ENCODE measurements at places on chromosomes 11 and 22. TPM values are rescaled to one million over a fixed set of nuclear protein-coding genes. Genes with fewer than 3 reads are reported as not detected.

DNA sequence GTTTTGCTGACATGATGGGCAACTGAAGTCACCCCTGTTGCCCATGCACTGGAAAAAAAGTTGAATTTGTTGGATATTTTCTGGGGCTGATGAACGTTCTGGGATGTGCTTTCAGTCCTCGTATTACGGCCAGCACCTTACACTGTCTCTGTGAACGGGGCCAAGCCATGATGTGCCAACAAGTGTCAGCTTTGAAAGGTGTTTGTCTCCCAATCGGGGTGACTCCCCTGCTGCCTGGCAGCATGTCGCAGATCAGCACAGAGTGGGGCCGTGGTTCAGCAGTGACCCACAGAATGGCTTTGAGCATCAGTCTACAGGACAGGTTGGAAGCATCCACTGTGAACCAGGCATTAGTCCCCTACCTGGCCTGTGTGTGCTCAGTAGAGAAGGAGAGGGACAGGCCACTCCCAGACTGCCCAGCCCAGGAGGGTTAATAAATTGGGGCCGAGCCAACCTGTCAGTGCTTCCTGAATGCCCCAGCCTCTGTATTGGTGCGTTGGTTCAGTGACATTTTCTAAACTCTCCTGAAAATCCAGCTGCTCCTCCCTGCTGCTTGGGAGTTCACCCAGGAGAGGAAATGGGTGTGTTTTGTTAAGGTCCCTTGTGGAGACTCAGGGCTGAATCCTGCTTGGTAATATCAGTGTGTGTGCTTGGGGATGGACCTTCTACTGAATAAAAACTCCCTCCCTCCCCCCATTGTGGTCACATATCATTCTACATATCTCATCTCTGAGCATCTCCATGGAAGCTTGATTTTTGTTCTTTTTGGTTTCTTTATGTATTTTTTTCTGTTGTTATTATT, 50.7 kb upstream of the TTC12 start:
- DNase-seq: no peak

The RIMBP3C gene
- 0.50 TPM for total RNA-seq

- DNase-seq: no peak
These were observed 24.1 kb upstream of the ZDHHC13 start for GRCh38 chr11:19092850-19093249.

The MYO18B gene
- total RNA-seq: 0.05 TPM

The KCNK4 gene
- total RNA-seq: not detected

DNA sequence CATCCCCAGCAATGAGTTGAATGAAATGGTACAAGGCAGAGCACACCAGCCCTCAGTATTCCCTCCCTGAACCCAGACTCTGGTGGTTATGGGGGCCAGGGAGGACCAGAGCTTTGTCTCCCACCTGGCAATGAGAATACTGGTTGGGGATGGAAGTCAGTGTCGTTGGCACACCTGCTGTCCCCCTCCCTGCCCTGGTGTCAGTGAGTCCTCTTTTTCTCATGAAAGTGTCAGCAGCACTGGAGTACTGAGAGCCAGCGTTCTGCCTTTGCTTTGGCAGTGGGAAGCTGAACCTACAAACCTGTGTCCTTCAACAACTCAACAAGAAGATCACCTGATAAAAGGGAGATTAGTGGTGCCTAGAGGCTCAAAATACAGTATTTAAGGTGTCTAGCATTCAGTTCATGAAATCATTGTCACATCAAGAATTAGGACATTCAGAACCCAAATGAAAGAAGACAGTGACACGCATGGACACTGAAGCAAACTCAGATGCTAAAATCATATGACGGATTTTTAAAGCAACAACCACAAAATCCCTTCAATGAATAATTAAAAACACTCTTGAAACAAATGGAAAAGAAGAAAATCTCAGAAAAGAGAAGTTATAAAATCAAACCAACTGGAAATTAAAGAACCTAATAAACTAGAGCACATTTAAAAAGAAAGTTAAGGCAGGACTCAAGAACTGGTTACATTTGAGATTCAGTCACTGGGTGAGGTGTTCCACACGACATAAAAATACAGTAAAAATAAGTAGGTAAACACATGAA, 77.5 kb upstream of the VPREB1 start:
- no peak for DNase-seq

GRCh38 chr11:119493712-119494111, 70.7 kb upstream of the THY1 start:
- peak; percentile 23 for DNase-seq

DNA sequence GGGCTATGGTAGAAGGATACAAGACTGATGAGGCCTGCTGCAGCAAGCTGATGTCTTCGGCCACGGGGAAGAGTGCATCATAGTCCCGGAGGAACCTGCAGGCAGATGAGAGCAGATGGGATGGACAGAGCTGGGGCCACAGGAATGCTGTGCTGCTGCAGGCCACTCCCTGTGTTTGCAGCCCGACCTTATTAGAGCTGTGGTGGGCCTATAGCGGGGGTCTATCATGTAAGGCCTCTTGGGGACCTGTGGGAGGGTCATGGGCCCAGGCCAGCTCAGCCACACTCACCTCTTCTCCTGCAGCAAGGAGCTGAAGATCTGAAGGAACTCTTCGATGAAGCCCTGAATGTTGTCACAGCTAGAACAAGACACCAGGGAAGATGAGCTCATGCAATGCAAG, 31.9 kb downstream of the ASCC2 start:
- DNase-seq: no peak

GRCh38 chr22:26651815-26652214, 5.6 kb upstream of the MIAT start:
- no peak for DNase-seq

DNA sequence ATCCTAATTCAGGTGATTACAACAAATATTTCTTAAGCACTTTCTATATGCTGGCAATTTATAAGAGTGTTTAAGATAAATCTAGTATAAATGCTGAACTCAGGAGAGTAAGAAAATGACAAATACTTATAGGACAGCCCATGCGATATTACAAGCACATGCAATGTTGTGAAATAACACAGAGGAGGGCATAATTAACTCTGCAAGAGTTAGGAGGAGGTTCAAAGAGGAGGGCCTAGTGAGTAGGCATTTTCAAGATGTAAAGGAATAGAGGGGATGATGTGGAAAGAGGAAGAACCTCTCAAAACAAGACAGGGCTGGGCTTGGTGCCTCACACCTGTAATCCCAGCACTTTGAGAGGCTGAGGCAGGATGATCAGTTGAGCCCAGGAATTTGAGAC, 37.1 kb upstream of the IL17RA start:
- DNase-seq: no peak

DNA sequence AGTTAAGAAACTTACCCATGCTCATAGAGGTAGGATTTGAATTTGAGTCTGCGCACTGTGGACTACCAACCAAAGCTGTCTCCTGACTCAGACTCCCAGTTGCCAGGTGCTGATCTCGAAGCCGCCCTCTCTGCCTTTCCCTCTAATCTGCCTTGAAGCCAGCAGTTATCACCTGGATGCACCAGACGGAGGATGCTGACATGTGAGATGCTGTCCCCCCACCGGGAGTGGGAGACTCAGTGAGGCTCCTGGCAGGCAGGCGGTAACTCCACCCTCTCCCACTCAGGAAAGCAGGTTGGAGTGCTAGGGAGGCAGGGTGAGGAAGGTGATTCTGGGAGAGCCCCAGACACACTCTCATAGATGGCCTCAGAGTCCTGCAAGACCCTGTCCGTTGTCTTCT, 40.4 kb downstream of the KIAA1671 start:
- DNase-seq: no peak

GRCh38 chr22:29083933-29084591, 11.2 kb downstream of the KREMEN1 start:
- peak; percentile 69 for DNase-seq

The CATSPER1 gene
- 0.41 TPM for total RNA-seq

DNA sequence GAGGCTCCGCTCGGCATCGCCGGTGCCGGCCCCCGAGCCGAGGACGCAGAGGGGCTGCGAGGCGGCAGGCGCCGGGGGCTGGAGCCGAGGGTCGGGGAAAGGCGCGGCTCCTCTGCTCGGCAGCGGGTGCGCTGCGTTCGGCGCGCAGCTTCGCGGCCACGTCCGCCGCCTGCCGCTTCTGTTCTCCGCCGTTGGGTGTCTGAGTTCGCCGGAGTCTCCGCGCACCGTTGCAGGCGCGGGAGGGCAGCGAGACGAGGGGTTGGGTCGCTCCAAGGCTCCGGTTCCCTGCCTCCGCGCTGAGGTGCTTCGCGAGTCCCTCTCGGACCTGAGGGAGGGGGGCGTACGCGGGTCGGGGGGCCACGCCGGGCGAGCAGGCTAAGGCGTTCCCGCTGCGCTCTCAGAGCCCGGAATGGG, 347 bp downstream of the MN1 start:
- no peak for DNase-seq

The FADS2 gene
- 151 TPM for total RNA-seq

- no peak for DNase-seq
These were observed 37.6 kb upstream of the TMEM135 start for GRCh38 chr11:86999859-87000753.

DNA sequence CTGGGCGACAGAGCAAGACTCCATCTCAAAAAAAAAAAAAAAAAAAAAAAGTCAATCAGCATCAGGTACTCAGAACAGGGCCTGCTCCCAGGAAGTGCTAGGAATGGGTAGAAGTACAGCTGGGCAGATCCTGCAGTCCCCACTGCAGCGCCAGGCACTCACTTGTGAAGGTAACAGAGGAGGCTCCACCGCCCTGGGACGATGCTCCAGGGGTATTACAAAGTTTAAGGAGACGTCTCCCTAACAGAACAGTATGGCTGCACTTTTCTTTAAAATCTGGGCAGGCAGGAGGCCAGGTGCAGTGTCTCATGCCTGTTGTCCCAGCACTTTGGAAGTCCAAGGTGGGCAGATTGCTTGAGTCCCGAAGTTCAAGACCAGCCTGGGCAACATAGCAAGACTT, 1449.0 kb downstream of the BRD1 start:
- no peak for DNase-seq

GRCh38 chr11:14264966-14265365, 94.0 kb downstream of the RRAS2 start:
- no peak for DNase-seq

- DNase-seq: no peak
These were observed 98.9 kb downstream of the INSC start for GRCh38 chr11:15213471-15214231.

GRCh38 chr22:43707648-43708047, 104.5 kb downstream of the EFCAB6 start:
- DNase-seq: peak; percentile 23

- no peak for DNase-seq
These were observed 1178.3 kb downstream of the LRRC4C start for GRCh38 chr11:40281052-40281580.

The PLAAT3 gene
- 60.1 TPM for total RNA-seq

The CCND1 gene
- 422 TPM for total RNA-seq

DNA sequence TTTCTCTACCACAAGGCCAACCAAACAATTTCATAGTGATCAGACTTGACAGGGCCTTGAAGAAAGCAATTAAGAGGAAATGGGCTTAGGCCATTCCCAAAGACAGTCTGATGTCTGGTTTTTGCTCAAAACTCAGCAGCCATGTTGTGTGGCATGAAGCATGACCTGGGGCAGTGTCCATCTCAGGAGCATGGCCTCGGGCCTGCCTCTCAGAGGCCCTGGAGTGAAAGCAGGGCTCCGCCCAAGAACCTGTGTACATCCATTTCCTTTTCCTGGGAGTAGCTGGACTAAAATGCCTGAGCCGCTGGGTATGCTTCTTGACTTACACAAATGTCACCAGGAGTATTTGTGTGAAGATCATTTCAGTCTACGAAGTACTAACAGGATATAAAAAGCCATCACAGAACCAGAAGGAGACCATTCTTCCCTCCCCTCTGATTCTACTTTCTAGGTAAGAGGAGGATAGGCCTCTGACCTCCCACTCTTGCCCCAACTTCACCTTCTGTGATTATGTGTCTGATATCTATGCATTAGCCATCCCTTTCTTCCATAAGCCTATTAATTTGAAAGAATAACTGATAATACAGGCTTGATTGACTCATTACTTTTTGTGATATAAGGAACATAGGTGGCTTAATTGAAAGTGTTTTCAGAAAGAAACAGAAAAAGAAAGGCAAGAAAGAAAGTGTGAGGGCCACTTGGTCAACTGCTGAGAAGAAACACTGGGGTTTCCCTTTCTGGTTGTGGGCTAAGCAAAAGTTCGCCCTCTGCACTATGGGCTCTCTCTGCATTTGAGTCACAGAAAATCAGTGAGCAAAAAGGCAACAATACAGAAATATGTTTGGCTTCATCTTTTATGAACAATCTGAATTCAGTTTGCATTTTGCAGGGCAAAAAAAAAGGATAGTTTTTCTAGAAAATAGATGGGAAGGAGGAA, 188.6 kb upstream of the MTMR2 start:
- no peak for DNase-seq

The LIF gene
- 25.4 TPM for total RNA-seq

The SLC22A9 gene
- not detected for total RNA-seq

DNA sequence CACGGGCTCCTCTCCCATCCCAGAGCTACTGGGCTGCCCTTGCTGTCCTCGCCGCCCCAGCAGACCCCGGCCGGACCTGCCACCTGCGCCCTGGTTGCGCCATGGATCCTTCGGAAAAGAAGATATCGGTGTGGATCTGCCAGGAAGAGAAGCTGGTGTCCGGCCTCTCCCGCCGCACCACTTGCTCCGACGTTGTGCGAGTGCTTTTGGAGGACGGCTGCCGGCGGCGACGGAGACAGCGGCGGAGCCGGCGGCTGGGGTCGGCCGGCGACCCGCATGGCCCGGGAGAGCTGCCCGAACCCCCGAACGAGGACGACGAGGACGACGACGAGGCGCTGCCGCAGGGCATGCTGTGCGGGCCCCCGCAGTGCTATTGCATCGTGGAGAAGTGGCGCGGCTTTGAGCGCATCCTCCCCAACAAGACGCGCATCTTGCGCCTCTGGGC, 382 bp downstream of the RASSF10 start:
- no peak for DNase-seq

DNA sequence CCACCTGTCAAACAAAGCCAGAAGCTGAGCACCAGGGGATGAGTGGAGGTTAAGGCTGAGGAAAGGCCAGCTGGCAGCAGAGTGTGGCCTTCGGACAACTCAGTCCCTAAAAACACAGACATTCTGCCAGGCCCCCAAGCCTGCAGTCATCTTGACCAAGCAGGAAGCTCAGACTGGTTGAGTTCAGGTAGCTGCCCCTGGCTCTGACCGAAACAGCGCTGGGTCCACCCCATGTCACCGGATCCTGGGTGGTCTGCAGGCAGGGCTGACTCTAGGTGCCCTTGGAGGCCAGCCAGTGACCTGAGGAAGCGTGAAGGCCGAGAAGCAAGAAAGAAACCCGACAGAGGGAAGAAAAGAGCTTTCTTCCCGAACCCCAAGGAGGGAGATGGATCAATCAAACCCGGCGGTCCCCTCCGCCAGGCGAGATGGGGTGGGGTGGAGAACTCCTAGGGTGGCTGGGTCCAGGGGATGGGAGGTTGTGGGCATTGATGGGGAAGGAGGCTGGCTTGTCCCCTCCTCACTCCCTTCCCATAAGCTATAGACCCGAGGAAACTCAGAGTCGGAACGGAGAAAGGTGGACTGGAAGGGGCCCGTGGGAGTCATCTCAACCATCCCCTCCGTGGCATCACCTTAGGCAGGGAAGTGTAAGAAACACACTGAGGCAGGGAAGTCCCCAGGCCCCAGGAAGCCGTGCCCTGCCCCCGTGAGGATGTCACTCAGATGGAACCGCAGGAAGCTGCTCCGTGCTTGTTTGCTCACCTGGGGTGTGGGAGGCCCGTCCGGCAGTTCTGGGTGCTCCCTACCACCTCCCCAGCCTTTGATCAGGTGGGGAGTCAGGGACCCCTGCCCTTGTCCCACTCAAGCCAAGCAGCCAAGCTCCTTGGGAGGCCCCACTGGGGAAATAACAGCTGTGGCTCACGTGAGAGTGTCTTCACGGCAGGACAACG, 11.7 kb downstream of the CXCR5 start:
- no peak for DNase-seq

The RASSF10 gene
- not detected for total RNA-seq

- no peak for DNase-seq
These were observed 310.1 kb downstream of the CADM1 start for GRCh38 chr11:115193914-115194801.

The APOL1 gene
- total RNA-seq: 12.1 TPM

- no peak for DNase-seq
These were observed 243.9 kb downstream of the CTTN start for GRCh38 chr11:70642266-70642665.

Data from A172 (cell line).